Left kidney (tissue), 8 donors: ENCODE measurements at places on chromosomes 2 and 18. TPM values are rescaled to one million over a fixed set of nuclear protein-coding genes. Genes with fewer than 3 reads are reported as not detected.

DNA sequence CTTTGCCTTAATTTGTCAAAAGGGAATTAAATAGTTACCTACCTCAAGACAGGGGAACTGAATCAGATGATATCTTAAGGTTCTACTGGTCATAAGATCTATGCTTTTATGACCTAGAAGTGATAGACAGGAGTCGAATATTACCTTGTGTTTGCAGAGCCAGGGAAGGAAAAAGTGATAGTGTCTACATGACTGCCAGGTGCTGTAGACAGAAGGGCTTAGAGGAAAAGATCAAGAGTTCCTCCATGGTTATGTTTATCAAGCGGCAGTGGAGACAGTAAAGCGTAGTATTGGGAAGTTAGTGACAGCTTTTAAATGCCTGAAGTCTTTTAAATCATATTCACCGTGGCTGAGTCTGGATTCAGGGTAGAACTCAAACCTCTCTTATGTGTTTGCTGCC, 11.9 kb downstream of the CRIM1 start:
- no peak for DNase-seq

DNA sequence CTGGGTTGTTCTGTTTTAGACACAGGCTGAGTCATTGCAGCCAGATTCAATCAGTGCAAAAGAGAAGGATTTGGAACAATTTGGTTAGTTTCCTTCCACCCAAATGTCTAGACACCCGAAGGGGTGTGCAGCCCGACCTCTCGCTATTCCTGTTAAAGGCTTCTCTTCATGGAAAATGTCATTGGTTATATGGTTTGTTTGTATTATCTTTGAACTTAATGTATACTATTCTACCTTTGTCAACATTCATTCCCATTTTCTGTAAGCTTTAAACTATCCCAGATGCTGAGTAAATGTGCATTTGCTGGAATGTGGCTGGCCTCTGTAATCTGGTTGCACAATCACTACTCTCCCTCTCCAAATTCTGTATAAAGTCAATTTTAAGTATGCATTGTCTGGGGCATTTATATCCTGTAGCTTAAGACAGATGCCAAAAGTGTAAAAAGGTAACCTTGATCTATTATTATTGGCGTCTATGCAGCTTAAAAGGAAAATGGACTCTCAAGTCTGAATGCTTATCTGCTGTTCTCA, 80.4 kb upstream of the RND3 start:
- DNase-seq: no peak

DNA sequence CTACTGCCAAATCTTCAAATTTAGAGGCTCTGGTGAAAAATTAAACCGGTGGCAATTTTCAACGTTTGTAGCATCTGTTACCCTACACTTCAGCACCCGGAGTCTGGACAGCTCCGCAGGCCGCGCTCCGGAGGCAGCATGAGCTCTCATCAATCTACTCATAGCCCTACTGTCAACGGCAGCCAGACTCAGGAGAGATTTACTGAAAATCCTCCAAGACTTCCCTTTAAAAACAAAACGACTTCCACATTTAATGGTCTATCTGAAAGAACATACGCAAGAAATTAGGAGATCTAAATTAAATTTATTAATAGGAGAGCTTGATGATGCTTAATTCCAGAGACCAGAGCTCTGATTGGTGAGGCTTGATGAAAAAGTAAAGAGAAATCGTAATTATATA, 970 bp upstream of the ADCYAP1 start:
- peak; percentile 77 for DNase-seq

- no peak for DNase-seq
Observed at GRCh38 chr2:158618891-158619490, 162.2 kb downstream of the PKP4 start.

- DNase-seq: no peak
Observed at GRCh38 chr2:55204950-55205349, 27.1 kb downstream of the CLHC1 start.

DNA sequence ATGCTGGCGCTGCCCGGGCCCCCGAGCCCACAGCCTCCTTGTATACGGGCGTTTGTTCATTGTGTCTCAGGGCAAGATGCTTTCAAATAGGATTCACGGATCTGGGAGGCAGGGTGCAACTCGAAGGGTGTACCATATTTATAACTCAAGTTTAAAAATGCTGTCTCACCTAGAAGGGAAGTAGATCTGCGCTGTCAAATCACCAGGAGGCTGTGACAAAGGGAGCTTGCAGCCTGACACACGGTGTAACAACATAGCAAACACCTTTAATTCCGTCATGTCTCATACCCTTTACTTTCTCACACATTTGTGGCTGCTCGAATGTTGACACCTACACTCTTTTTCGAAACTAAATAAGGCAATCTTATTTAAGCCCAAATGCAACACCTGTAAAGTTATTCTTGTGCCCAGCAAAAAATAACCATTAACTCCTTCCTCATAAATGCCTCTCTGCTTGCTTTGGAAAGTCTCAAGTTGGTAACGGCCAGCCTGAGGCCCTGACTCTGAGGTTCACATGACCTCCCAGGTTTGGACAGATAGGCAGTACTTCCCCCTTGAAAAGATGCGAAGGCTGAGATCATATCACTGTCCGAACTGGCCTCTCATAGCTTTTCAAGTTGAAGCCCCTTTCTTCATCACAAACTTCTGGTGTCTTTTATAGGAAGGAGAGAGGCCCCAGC, 11.6 kb downstream of the ZEB2 start:
- no peak for DNase-seq

DNA sequence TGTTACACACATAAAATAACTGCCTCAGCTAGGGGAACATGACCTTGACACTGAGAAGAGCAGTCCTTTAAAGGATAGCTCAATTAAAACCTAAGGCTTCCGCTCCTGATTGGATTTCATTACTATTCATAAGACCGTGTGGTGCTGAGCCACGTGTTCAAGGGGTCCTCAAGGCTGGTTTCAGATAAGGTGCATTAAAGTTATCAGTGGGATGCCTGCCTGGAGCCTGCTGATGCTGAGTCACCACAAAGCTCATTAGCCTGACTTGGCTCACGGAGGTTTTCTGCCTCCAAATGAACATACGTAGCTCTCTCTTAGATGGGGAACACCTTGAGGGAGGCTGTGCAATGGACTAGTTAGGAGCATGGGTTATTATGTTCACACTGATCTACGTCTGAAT, 518.9 kb downstream of the TDRD15 start:
- no peak for DNase-seq

DNA sequence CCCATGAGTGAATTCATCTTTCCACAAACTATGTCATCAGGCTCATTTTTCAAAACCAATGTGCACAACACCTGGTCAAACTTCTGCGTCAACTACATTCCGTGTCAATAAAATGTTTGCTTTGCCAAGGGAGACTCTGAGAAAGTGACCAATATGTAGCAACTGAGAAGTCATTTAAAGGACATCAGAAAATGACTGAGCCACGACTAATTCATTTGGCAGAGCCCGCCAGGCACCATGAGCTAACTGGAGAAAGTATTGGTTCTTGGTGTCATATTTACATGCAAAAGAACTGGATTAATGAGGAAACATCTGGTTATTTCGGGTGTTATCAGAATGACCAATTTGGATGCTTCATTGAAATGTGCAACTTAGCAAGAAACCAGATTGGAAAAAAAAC, 7.2 kb downstream of the RND3 start:
- no peak for DNase-seq

KYNU gene
- 5.3 TPM for polyA plus RNA-seq

EVX2 gene
- not detected for polyA plus RNA-seq

TGFA gene
- polyA plus RNA-seq: 19.4 TPM
